ENCODE measurements at places on chromosomes 6 and 20.

- no peak for DNase-seq
Measured at GRCh38 chr6:113011389-113011788, 664.3 kb downstream of the RFPL4B start.

DNA sequence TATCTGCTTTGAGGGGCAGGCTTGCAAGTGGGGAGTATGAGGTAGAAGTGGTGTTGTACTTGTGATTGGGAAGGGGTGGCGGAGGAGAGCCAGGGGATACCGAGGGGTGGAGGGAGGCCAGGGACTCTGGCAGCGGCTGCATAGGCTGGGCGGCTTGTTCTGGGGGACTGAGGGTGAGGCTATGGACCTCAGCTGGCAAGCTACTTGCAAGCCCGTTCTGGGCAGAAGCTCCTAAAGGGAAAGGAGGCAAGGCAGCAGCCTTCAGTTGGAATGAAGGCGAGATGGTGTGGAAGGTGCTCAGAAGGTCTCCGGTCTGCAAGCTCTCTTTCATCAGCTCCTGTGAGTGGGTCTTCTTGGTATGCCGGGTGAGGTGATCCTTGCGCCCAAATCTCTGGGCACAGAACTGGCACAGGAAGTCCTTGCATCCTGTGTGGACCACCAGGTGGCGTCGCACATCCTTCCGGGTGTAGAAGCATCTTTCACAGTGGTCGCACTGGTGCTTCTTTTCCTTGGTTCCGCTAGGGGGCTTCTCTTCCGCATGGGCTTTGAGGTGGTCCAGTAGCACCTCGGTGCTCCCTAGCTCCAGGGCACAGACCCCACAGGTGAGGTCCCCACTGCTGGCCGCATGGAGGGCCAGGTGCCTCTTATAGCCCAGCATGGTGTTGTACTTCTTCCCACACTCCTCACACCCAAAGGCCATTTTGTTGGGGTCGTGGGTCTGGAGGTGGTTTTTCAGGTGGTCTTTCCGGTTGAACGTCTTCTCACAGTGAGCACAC, 66.0 kb downstream of the PLAGL1 start:
- peak; percentile 60 for DNase-seq

GRCh38 chr6:119355157-119355556, 5.6 kb upstream of the MAN1A1 start:
- no peak for DNase-seq

GRCh38 chr20:33796907-33797544, 14.1 kb upstream of the CHMP4B start:
- DNase-seq, result no peak

DNA sequence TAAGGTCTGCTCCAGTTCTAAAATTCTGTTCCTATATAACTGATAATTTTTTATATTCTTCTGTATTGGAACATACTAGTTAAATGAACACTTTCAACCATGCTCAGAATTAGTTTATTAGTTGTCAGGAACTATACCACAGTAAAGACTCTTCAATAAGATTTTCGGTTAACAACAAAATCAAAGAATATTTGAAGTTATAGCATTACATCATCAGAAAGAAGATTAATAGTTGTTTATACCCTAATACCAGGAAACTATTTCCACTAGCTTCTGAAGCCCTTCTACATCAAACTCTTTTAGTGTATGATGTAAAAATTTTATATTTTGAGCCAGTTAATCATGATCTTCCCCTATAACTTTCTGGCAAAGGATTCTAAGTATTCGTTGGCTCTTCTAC, 6.6 kb downstream of the CALHM4 start:
- DNase-seq, result no peak

- no peak for DNase-seq
Measured at GRCh38 chr20:22836877-22837276, 198.2 kb upstream of the SSTR4 start.

GRCh38 chr20:36405255-36405654, 99.1 kb downstream of the DLGAP4 start:
- no peak for DNase-seq

- DNase-seq, result no peak
Measured at GRCh38 chr20:50434653-50435396, 75.4 kb upstream of the PTPN1 start.

DNA sequence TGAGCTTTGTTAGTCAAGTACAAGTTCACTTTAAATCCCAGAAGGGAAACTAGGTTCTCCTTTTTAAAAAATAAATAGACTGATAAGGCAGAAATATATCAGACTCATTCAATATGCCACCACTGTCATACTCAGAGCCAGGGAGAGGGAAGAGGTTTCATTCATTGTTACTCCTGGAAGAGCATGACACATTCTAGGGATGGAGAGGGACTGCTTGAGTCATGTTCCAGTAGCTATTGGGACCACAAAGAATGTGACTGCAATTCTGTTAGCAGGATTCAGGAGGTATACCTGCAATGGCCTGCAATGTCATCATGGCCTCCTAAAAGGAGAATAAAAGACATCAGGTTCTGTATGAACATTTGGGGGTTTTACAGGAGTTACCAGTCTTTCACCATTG, 167.6 kb downstream of the TFAP2B start:
- no peak for DNase-seq

DNA sequence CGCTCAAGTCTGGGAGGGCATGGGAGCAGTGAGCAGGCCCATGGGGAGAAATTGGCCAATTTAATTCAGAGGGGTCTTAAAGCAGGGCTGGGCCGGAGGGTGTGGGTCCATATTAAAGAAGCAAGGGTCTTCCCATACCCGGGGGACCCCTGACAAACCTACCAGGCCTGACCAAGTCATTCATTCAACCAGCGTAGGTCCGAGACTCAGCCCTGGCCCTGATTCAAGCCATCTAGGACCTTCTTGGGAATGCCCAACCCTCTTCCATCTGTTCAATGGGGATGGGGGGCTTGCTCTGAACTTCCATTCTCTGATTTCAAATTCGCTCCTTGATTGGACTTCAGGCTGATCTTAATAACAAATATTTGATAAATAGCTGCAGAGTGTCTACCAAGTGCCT, 7.3 kb downstream of the ADIG start:
- DNase-seq, result no peak

DNA sequence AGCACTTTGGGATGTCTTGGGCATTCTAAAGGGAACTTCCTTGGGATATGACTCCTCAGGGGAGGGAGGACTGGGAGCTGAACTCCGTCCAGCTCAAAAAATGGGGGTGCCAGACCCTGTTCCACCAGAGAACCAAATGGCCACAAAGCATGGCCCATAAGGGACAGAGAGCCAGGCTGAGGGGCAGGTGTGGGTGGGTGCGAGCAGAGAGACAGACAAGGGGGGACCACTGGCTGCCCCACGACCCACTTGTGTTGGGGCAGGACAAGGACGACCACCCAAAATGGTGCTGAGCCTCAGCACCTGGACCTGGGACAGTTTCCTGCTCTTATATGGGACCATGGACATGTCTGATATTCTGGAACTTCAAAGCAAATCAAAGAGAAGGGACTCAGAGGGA, 148.2 kb upstream of the MLN start:
- no peak for DNase-seq

GRCh38 chr6:131733376-131734016, 22.7 kb upstream of the CTAGE9 start:
- DNase-seq, result no peak

DNA sequence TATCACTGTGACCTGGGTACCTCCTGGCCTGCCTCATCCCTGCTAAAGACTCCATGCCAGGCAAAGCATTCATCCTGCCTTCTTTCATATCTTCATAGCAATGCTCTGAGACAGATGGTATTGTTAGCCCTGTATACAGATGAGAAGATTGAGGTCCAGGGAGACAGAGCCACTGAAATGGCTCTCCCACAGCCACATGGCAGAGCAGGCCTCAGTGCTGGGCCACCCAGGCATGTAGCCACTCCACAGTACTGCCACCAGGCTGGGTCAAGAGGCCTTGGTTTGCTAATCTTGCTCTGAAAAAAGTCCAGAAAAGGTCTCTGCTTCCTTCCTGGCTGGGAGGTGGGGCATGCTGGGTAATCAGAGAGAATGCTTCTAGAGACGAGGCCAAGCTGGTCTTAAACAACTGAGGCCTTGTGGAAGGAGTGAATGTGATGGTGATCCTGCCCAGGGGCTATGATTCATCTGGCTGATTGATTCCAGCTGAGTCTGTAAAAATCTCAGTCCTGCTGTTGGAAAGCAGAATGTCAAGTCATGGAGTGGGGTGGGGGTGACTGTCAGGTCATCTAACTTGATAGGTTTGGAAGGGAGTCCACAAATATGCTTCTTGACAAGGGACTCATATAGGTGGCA, 29.8 kb downstream of the HM13 start:
- no peak for DNase-seq

DNA sequence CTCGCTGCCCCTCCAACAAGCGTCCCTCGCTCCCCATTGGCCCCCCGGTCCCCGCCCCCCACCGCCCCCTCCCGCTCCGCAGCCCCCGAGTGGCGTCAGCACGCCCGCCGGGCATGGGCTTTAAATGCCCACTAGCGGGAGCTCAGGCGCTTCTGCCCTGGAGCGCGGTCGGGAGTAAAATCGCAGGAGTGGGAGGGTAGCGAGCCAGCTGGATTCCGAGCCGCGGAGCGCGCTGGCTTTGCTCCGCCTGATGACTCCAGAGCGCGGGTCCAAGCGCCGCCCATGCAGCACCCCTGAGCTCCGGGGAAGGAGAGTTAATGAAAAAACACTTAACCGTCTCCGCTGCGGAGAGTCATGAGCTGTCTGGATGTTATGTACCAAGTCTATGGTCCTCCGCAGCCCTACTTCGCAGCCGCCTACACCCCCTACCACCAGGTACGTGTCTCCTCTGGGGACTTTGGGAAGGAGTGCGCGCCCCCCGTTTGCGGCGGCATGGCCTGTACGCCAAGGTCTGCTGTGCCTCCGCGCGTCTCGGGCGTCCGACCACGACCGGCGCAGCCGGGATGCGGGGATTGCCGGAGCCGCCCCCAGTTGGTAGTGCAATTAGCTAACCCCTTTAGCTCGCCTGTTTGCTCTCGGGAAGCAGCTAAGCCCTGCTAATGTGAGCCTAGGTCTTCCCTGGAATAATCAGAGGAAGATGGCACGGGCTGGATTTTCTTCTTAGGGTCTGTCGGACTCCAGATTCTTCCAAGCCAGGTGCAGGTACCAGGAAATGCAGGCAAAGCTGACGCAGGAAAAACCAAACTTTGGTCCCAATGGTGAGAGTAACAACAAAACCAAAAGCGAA, at the start of gene VGLL2:
Gene VGLL2, plus strand, starts transcription at position 149 of the 847 bp plus-strand sequence. Its CDS starts 206 bp downstream, at position 355.
- peak; percentile 81 for DNase-seq

GRCh38 chr6:81950877-81951276, 198.4 kb upstream of the TENT5A start:
- DNase-seq, result no peak

DNA sequence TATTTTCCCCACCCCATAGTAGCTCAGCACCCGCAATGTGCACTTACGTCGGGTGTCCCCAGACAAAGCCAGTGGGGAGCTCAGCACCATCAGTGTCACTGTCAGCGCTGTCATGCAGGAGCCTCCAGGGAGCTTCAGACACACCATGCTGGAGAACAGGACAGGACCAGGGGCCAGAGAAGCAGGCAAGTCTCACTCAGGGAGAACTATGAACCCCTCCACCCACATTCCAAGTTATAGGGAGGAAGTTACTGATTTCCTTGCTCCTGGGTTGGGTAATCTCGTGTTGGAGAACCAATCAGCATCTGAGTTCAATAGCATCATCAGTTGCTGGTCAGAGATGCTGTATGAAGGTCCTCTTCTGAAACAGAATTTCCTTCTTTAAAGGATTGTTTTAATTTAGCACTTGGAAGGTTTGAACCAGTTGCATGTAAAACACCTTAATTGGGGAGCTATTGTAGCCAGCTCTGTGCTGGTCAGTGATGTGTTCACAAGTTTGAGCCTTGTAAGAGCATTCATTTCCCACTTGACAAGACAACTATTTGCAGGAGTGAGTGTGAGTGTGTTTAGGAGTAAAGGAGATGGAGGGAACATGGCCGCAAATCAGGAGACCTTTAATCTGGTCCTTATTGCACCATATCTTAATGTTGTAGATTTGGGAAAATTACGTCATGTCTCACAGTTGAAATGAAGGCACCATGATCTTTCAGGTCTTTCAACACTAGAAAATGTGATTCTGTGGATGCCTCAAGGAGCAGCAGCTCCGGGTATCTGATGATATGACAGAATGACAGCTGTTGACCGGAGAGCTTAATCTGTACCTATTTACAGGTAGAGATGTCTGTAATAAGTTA, at the start of gene HLA-DRB1:
Gene HLA-DRB1, minus strand, starts transcription at position 253 of the 854 bp plus-strand sequence. Its CDS starts 106 bp downstream, at position 147.
- DNase-seq, result no peak

DNA sequence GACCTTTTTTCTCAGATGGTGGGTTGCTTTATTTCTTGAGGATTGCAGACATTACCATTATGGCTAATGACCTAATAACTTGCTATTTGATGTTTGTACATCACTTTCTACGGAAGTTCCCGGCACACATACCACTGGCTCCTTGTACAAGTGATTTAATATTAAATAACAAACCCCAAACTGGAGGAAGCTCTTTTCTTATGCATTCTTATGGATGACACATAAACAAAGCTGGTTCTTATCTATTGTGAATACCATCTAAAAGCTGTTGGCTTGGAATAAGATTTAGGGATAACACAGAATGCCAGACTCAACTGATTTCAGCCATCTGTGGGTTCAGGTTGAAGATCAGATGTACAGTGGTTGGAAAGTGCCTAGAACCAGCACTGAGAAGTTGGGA, 272.6 kb downstream of the TSHZ2 start:
- no peak for DNase-seq

- DNase-seq, result no peak
Measured at GRCh38 chr6:113394216-113394615, 462.9 kb upstream of the MARCKS start.

DNA sequence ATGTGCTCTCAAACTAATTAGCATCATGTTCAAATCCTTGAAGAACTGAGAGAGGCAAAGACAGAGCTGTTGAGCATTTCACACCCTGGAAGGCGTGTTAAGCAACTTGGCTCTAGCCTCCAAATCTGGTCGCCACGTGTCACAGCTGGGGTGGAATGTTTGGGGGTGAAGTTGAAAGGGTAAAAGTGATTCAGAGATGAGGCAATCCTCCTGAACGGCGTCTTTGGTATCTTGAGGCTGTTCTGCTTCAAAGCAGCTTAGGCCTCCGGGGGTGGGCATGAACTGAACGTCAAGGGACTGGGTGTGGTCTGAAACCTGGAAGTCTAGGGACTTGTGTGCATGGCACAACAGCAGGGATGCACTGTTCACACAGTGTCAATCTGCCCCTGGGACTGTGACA, 62.3 kb downstream of the TRAM2 start:
- DNase-seq, result no peak

DNA sequence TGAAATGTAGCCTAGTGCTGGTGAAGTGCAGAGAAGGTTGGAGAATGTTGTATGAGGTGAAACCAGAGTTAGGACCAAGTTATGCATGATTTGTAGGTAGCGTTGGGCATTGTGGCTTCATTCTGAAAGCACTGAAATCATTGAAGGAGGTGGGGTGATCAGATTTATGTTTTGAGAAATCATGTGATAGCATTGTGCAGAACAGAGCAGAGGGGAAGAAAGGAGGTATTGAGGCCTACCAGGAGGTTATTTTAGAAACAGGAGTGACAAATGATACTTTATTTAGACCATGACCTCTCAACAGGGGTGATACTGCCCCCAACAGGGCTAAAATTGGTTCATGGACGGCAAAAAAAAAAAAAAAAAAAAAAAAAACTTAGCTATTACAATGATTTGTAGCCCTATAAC, 15.6 kb upstream of the HMGN3 start:
- DNase-seq, result no peak

GRCh38 chr6:121590438-121590837, 155.0 kb downstream of the GJA1 start:
- no peak for DNase-seq

- no peak for DNase-seq
Measured at GRCh38 chr6:84514089-84514971, 250.1 kb downstream of the TBX18 start.

Measured in NCI-H1417 (cell line).